Left cardiac atrium (tissue), 4 donors: ENCODE measurements at places on chromosomes 4 and X. TPM values are rescaled to one million over a fixed set of nuclear protein-coding genes. Genes with fewer than 3 reads are reported as not detected.
A peak's percentile ranks its signal among the peaks of the same experiment; 100 is the strongest.

- DNase-seq, result no peak
Measured at GRCh38 chrX:103793545-103793940, 16.9 kb downstream of the PLP1 start.

DNA sequence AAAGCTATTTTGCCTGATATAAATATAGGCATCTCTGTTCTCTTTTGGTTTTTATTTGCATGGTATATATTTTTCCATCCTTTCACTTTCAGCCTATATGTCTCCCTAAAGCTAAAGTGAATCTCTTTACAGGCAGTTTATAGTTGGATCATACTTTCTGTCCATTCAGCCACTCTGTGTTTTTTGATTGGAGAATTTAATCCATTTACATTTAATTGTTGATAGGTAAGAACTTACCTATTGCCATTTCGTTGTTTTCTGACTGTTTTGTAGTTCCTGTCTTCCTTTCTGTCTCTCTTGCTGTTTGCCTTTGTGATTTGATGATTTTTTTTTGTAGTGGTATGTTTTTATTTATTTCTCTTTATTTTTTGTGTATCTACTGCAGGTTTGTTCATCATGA, 155.9 kb upstream of the ANXA3 start:
- DNase-seq, result no peak

Gene VEGFC
- 8.5 TPM for total RNA-seq

GRCh38 chr4:158492391-158492790, 29.3 kb upstream of the RXFP1 start:
- no peak for DNase-seq

GRCh38 chr4:56681158-56681852, at the start of gene HOPX:
TSS of gene HOPX (minus strand) at chr4:56681296. CDS start at chr4:56657816, 23,480 bp downstream.
- peak; percentile 29 for DNase-seq

Gene XKRX
- not detected for total RNA-seq

DNA sequence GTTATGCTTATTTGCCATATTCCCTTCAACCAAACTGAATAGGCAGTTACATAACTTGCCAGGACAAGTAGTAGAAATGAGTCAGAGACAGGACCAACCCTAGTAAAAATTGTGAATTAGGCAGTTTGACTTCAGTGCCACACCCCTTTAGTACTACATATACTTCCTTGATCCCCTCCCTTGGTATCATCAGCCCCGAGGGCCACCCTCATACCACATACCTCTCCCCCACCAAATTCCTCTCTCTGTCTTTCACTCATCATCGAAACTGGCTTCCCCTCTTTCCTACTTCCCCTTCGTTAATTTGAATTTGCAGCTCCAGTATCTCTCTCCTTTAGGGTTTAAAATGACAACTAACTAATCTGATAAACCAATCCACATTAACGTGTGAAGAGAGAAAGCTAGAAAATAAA, 7.9 kb upstream of the PTPN13 start:
- DNase-seq, result no peak

DNA sequence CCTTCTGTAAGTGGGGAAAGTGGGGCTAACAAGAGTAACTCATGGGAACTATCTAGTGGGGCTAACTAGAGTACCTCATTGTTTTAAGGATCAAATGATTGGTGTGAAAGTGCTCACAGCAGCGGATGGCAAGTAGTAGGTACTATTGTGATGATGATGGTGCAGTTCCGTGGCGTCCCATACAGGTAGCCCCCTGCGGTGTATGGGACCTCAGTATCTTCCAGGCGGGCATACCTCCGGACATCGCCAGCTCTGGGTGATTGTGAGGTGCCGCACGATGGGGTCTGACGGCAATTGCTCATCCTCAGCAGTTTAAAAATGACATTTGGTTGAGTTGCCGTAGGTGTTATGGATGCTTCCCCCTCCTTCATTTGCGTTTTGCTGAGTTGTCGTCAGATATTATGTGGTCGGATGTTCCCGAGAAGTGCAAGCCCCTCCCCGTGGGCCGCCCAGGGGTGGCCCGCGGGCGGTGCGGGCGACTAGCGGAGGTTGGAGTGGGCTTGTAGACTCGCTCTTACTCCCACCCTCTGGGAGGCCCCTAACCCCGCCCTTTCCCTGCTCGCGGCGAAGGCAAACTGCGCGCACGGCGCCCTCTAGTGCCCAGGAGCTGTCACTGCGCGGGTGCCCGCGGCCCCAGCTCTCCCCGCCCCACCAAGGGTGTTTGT, 18.3 kb upstream of the GPR101 start:
- peak; percentile 66 for DNase-seq

DNA sequence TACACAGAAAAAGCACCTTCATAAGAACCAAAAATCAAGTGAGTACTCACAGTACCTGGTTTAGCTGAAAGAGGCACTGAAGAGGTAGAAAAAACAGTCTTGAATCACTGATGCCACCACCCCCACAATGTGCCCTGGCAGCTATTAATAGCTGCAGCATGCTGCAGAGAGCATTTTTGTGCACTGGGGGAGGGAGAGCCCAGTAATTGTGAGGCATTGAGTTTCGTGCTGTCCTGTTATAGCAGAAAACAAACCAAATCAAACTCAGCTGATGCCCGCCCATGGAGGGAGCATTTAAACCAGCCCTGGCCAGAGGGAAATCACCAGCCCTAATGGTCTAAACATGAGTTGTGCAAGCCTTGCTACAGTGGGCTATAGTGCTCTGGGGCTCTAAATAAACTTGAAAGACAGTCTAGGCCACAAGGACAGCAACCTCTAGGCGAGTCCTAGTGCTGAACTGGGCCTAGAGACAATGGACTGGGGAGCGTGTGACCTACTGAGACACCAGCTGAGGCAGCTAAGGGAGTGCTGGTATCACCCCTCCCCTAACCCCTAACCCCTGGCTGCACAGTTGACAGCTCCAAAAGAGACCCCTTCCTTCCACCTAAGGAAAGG, 106.3 kb upstream of the TMLHE start:
- DNase-seq, result no peak

- no peak for DNase-seq
Measured at GRCh38 chr4:176241703-176242102, 27.3 kb downstream of the ASB5 start.

GRCh38 chr4:165766976-165767375, 106.1 kb upstream of the TLL1 start:
- DNase-seq, result no peak

Gene REPS2
- 10.5 TPM for total RNA-seq
